ENCODE measurements at places on chromosomes 12 and 14.

DNA sequence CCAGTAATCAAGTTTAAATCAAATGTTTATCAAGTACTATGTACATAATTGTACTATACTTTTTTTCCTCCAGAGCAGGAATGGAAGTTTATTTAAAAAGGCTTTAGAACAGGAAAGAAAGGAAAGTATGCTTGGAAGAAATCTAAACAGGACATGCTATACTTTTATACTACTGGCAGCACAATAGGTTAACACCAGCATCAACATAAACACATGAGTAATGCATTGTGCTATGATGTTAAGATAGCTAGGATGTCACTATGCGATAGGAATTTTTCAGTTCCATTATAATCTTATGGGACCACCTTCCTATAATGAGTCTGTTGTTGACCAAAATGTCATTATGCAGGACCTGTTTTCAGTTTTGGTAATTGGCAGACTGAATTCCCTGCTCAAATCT, 41.5 kb upstream of the ANKS1B start:
- DNase-seq = no peak

DNA sequence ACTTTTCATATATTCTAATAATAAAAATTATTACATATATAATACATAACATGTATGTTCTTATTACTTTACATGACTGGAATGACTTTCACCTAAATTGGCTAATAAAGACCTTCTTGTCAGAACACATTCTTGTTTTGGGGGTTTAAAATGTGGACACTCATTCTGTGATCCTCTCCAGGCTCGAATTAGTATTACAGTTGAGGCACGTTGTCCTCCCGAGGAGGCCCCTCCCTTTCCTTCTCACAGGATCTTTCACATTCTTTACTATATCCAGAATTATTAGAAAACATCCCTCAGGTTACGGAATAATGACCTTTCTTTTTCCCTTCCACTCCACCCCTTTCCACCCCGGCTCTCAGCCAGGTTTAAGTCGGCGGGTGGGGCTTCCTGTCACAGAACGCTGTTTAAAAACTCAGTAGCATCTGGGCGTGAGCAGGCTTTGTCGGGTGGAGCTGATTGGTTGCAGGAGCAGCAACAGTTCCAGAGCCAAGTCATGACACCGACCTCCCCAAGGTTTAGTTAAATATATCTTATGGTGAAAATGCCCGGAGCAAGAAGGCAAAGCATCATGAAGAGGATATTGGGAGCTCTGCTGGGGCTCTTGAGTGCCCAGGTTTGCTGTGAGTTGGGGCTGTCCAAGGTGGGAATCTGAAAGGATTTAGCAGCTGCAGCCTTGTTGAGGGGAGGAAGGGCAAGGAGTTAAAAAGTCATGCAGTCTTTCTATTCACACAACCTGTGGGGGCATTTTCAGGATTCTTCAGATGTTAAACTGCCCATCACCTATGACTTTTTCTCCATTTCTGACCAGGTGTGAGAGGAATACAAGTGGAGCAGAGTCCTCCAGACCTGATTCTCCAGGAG, 396.7 kb upstream of the OR4E1 start:
- peak; percentile 30 for DNase-seq

- DNase-seq = no peak
These were observed 10.4 kb upstream of the HEATR5A start for GRCh38 chr14:31430634-31431264.

GRCh38 chr12:39988574-39988973, 117.3 kb downstream of the SLC2A13 start:
- no peak for DNase-seq

DNA sequence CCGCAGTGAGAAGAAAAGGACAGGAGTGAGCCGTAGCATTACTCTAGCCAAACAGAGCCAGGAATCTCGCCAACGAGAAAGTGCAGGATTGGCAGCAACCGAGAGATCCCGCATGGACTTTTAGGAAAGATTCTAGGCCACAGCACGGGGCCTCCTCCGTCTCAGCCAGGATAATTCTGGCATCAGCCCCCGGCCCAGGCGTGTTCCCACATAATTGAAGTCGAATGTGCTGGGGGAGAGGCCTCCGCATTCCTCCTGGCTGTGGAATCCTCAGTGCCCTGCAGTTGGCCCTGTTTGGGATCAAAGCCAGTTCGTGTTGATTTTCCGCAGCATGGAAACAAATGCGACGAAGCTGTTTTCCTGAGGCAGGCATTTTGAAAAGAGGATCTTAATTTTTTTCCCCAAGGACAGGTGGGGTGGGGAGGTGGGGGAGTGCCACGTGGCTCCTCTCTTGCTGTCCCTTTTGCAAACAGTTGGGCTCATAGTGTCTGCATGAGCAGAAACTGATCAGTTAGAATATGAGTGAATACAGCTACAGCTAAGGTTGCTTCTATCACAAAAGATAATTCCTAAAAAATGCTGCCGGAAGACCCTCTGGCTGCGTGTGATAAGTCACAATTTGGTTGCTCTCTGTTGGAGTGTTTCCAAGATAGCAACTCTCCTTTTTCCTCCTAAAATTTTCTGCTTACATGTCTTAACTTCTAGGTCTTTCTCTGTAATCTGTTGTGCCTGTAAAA, 37.3 kb upstream of the ATXN2 start:
- DNase-seq = no peak

- DNase-seq = no peak
These were observed 339.3 kb downstream of the BCL11B start for GRCh38 chr14:98932431-98933325.

DNA sequence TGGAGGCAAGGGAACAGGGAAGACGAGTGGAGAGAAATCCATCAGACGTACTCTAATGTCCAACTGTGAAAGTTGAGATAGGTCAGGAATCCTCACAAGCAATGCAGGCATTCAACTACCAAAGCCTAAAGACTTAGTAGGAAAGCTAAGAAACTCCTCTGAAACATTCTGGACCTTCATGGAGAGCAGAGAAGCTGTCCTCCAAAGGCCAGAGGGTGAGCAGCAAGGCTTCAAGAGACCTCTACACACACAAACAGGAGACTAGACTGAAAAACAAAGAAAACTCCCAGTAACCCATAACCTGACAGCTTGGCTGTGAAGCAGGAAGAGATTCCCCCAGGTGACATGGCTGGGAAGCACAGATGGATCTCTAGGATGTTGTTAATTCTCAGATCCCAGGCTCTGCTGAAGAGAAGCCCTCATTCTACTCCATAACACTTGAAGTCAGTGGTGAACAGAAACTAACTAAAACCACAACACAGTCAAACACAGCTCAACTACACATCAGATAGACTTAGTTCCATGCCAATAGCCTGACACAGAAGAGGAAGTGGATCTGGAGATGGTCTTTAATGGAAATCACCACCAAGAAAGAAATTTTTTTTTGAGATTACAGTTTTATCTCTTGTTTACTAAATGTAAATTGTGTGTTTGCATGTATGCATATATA, 23.2 kb upstream of the LYZ start:
- no peak for DNase-seq

- DNase-seq = no peak
These were observed 41.2 kb downstream of the DGLUCY start for GRCh38 chr14:91154851-91155625.

DNA sequence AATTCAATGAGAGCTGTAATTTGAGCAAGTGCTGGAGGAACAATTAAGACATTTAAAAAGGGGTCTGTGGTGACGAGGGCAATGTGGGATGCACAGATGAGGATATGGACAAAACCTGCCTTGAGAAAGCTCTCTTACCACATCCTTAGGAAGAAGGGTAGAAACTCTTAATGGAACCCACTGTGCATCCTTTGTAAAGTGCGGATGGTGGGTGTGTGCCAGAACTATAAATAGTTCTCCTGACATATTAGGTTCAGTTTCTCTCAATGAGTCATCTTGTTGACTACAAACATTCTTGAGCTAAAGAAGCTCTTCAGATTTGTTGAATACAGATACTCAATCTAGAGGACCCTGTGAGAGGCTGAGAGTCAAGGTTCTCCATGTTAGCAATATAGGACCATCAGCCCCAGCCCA, 106.1 kb upstream of the ANO4 start:
- no peak for DNase-seq

GRCh38 chr12:43571885-43572284, 19.9 kb upstream of the ADAMTS20 start:
- DNase-seq = no peak

GRCh38 chr12:79381248-79382208, 309.2 kb downstream of the PAWR start:
- DNase-seq = no peak

GRCh38 chr14:99037777-99038430, 234.1 kb downstream of the BCL11B start:
- no peak for DNase-seq

DNA sequence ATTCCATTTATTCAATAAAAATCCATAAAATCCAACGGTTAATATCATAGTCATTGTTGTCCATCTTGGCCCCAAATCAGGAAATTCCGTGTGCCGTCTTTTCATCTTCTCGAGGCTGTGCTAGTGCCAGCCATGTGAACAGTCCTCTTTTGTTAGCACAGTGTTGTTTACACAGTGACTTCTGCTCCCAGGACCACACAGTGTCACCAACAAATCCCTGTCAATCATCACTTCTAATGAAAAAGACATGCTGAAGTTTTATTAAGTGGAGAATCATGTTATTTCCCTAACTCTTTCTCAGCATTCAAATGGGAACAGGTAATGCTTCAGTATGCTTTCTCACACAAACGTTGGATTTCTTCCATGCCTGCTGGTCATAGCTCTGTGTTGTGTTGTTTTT, 1.9 kb upstream of the SLCO1A2 start:
- no peak for DNase-seq

DNA sequence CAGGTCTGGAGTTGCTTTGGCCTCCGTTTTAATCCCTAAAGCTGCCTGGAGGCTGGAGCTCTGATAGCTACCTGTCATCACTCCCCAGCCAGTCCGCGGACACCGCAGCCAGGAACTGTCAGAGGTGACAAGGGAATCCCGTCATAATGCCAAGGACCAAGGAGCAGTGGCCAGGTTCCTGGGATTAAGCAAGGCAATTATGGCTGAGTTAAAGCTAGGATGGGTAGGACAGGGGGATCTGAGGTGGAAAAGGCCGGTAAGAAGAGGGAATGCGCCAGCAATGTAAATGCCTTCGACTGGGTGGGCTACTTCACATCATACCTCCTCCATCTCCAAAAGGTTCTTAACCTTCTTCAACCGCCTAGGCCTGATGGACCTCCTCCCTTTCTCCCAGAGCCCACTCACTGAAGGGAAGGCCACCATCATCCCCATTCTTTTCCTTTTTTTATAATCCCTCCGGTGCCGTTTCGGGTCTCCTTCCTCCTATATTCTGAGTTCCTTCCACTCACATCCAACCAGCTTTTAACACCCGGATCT, 1.9 kb downstream of the PPP1R3E start:
- no peak for DNase-seq

DNA sequence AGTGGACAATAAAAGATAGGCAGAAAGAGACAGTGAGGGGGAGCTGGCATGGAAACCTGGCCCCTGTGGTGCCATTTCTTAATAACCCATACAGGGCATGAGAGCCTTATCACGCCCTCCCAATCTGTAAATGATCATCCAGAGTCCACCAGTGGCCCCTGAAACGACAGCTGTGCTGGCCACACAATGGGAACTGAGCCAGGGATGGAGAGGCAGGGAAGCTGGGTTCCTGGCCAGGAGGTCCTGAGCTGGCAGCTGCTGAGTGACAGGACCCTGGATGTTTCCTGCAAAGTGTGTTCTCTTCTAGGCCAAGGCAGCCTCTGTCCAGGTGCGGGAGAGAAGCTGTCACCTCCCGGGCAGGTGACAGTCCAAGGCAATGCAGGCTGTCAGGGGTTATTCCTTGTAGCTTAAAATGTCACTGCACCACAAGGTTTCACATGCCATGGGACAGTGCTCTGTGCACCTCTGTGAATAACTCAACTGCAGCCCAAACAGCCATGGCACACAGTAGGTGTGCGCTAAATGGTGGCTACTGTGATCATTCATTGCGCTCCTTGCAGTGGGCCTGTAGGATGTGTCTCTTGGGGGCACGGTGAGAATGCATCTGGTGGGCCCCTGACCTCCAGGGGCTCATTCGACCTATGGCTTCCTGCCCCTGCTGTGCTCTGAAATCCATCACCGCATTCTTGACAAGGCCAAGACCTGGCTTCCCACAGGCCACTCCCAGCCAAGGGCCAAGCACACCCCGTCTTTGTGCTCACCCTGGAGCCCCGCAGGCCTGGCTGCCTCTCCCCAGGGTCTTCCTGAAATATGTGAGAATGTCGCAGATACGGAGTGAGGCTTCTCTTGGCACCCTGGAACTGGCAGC, 46.3 kb upstream of the BCL11B start:
- no peak for DNase-seq

DNA sequence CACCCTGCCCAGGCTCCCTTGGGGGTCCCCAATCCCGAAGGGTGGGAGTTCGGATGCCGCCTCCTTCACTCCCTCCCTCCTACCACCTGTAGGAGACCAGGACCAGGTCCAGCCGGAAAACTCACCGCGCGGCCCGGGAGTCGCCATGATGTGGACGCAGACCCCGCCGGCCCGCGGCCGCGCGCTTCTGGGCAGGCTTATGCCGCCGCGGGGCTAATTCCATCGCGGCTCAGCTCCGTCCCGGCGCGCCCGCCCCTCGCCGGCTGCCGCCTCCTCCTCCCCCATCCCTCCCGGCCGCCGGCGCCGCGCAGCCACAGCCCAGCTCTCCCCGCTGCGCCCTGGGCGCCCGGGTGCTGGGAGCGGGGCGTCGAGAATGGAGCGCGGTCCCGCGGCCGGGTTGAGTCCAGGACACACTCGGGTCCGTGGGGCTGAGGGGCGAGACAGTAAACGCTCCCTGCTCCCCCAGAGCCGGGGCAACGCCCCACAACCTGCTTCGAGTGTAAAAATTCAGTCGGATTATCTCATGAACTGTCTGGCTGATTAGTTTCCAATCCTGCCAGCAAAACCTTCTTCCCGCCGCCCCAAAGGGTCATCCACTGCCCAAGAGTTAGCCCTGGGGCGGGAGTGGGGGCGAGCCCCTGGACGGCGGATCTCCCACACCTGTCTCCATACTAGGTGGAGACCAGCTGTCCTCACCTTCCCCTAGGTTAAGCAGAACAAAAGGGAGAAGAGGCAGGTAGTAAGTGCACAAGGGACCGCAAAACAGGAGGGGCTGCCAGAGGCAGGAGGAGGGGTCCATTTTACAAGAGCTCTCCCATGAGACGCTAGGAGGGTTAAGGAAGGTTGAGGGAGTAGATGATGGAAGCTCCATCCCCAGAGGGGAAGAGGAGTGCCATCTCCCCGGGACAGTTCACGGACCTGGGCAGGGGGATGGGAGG, at the start of gene ANO2:
Gene ANO2 (minus strand): TSS at position 189 of the 938 bp plus-strand sequence. CDS start 42 bp downstream, at position 147.
- DNase-seq = no peak

DNA sequence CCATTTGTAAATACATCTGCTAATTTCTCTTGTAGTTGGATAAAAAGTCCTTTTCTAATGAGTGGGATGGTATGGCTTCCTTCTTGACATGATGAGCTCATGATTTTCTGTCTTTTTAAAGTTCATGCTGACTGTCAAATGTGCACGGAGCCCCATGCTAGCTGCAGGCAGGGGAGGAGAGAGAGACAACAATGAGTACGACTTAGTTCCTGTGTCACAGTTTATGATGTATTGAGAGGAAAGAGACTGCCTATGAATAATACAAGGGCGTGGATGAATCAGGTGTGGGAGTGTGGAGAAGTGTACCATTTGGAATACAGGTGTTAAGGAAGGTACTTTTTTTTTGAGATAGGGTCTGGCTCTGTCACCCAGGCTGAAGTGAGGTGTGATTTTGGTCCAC, 10.7 kb upstream of the TBC1D30 start:
- DNase-seq = no peak

- DNase-seq = no peak
These were observed 31.3 kb downstream of the BMP4 start for GRCh38 chr14:53925201-53925766.
